Vagina (tissue), 2 donors: ENCODE measurements at places on chromosomes 12 and 14. TPM values are rescaled to one million over a fixed set of nuclear protein-coding genes. Genes with fewer than 3 reads are reported as not detected.

TAS2R20 gene
- total RNA-seq: 4.7 TPM

TSPAN19 gene
- total RNA-seq: not detected

MAP3K9 gene
- 11.5 TPM for total RNA-seq

AQP5 gene
- total RNA-seq: not detected

PRB2 gene
- not detected for total RNA-seq

TAS2R14 gene
- 5.2 TPM for total RNA-seq

IQSEC3 gene
- 1.7 TPM for total RNA-seq

DNA sequence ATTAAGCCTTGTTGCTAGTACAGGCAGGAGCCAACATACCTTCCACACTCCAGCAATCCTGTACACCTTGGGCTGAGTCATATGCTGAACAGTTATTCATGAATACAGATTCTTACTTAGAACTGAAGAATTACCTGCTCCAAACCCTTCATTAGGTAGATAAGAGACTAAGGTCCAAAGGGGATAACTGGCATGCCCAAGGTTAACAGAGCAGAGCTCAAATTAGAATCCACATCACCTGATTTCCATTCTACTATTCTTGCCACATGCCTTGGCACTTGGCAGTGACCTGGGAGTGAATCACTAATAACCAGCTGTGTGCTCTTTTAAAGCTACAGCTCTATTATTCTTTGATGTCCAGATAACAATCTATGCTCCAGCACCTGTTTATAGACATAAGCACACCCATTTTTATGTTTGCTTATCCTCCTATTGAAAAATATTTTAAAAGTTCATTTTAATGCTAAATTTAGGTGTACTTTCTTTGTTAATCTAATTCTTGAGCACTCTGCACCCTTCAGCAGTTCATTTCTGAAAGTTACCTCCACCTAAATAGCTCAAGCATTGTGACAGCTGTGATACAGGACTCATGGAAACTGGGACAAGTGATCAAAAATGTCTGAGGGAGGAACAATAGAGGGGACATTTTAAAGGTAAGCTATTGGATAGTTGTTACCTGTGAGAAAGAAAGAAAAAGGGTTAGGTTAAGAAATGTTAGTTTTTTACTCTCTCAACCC lies 19.4 kb downstream of the LPCAT3 start:
- no peak overlapping the region for H3K4me3 ChIP-seq
- no peaks in the 10 kb centered on the region for H3K36me3 ChIP-seq
- peaks cover 9% of the 10 kb centered on the region for H3K4me1 ChIP-seq
- no peak overlapping the region for H3K27ac ChIP-seq

- H3K4me1 ChIP-seq: no peaks in the 10 kb centered on the region
- H3K36me3 ChIP-seq: no peaks in the 10 kb centered on the region
- no peaks in the 10 kb centered on the region for H3K27me3 ChIP-seq
Measured at GRCh38 chr12:12121061-12121460, 50.3 kb downstream of the BCL2L14 start.

GRCh38 chr14:72996916-72997315 lies 30.0 kb downstream of the ZFYVE1 start:
- H3K4me1 ChIP-seq: no peaks in the 10 kb centered on the region
- no peak overlapping the region for H3K4me3 ChIP-seq
- DNase-seq: no peak
- no peak overlapping the region for H3K27ac ChIP-seq
- H3K36me3 ChIP-seq: peaks cover 35% of the 10 kb centered on the region
- no peaks in the 10 kb centered on the region for H3K27me3 ChIP-seq

DNA sequence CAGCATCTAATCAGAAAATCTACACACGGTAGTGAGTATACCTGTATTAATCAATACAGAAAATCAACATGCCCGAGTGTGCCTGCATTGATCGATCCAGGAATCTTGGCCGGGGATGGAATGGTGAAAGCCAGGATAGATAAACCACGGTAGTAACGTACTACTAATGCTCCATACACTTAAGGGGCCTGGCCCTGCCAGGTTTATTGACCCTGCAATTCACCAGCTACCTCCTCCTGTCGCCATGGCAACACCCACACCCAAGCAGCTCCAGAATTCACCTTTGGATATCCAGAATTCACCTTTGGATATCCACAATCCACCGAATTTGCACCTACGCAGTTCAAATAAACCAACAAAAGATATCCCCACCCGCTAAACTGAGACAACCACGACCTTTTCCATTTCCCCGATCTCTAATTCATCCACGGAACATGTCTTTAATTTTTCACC lies 14.8 kb upstream of the CALM1 start:
- peak overlapping the region; percentile 67 for H3K4me3 ChIP-seq
- H3K27me3 ChIP-seq: no peaks in the 10 kb centered on the region
- no peak for DNase-seq
- H3K27ac ChIP-seq: peak overlapping the region; percentile 99
- H3K4me1 ChIP-seq: peaks cover 26% of the 10 kb centered on the region

- H3K27ac ChIP-seq: no peak overlapping the region
- DNase-seq: no peak
- H3K4me1 ChIP-seq: peaks cover 58% of the 10 kb centered on the region
- H3K4me3 ChIP-seq: no peak overlapping the region
- no peaks in the 10 kb centered on the region for H3K27me3 ChIP-seq
Measured at GRCh38 chr12:116247377-116247776, 30.1 kb downstream of the MED13L start.

GRCh38 chr12:48031135-48031960 lies 27.1 kb upstream of the COL2A1 start:
- H3K4me1 ChIP-seq: no peaks in the 10 kb centered on the region
- no peaks in the 10 kb centered on the region for H3K27me3 ChIP-seq
- no peak overlapping the region for H3K4me3 ChIP-seq
- no peak overlapping the region for H3K27ac ChIP-seq

- H3K4me3 ChIP-seq: no peak overlapping the region
- no peak for DNase-seq
- no peaks in the 10 kb centered on the region for H3K36me3 ChIP-seq
- H3K4me1 ChIP-seq: peaks cover 11% of the 10 kb centered on the region
Measured at GRCh38 chr12:3307389-3307788, 183.6 kb upstream of the PRMT8 start.

GRCh38 chr14:99708449-99708848 lies 24.4 kb downstream of the CYP46A1 start:
- H3K27ac ChIP-seq: no peak overlapping the region
- no peak overlapping the region for H3K4me3 ChIP-seq
- no peaks in the 10 kb centered on the region for H3K27me3 ChIP-seq
- no peaks in the 10 kb centered on the region for H3K4me1 ChIP-seq
- peak; percentile 87 for DNase-seq

DNA sequence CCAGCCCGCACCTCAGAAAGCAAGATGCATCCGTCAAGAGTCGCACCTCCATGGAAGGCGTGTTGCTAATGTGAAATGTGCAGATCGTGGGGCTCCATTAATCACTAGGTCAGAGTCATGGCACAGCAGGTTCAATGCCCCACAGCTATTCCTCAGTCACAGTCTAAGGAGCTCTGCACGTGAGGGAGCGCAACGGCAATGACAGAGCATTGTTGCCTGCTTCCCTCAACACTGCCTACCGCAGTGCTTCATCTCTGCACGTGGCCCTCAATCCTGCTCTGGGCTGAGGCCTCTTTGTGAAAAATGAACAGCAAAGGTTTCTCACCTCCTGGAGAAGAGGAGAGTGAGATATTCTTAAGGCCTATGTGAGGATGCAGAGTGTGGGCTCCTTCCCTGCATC lies 995.2 kb upstream of the TMEM132C start:
- no peak overlapping the region for H3K27ac ChIP-seq
- H3K27me3 ChIP-seq: no peaks in the 10 kb centered on the region
- H3K36me3 ChIP-seq: no peaks in the 10 kb centered on the region
- H3K4me3 ChIP-seq: no peak overlapping the region
- no peak for DNase-seq
- H3K4me1 ChIP-seq: no peaks in the 10 kb centered on the region

- H3K4me3 ChIP-seq: peak within 1 kb of the TSS; percentile 93
- DNase-seq: no peak
- H3K36me3 ChIP-seq: peaks cover 6% of the 10 kb centered on the region
- H3K27me3 ChIP-seq: no peaks in the 10 kb centered on the region
Measured at GRCh38 chr12:122980183-122981035, at the start of gene ARL6IP4. ARL6IP4 (plus strand) TSS chr12:122980681; CDS start chr12:122981140, 459 bp downstream.

- no peaks in the 10 kb centered on the region for H3K36me3 ChIP-seq
- H3K27me3 ChIP-seq: no peaks in the 10 kb centered on the region
- H3K4me1 ChIP-seq: no peaks in the 10 kb centered on the region
- no peak overlapping the region for H3K4me3 ChIP-seq
Measured at GRCh38 chr12:106740818-106741217, 33.7 kb upstream of the RIC8B start.

DNA sequence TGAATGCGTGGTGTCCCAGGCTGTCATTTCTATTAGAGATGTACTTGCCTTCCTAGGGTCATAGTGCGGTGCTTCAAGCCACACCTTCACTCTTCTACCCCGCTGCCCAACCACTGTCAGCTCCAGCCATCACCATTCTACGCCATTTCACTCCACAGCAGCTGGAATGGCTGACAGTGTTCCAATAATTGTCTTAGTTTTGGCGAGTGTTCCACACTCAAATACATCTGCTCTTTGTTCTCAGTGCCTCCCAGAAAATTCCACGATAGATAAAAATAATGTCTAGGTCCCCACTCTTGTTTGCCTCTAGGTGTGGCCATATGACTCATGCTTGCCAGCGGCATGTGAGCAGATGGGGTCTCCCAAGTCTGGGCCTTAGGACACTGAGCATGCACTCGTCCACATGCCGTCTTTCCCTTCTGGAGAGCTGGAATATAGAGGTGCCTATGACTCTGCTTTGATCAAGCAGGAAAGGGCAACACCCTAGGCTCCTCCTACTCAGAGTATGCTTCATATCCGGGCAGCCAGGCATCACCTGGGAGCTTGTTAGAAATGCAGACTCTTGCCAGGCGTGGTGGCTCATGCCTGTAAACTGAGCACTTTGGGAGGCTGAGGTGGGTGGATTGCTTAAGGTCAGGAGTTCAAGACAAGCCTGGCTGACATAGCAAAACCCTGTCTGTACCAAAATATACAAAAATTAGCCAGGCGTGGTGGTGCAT lies 163.0 kb downstream of the BRMS1L start:
- DNase-seq: no peak
- no peaks in the 10 kb centered on the region for H3K36me3 ChIP-seq
- H3K27ac ChIP-seq: no peak overlapping the region
- no peaks in the 10 kb centered on the region for H3K27me3 ChIP-seq

DNA sequence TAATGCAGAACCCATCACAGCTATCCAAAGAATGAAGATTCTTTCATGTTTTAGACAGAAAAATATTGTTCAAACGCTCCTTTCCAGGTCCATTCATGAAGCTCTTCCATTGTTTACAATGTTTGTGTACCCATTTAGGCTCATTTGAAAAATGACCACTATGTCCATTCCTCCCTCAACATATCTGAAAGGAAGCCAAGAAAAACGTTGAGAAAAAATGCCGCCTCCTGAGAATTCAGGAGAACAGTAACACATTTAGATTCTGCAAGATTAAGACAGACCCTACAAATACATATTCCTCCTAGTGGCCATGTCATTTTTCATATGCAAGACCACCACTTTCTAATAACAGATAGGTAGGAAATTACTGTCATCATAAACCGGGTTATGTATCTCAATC lies 124.4 kb downstream of the SLC25A21 start:
- no peak overlapping the region for H3K4me3 ChIP-seq
- no peak for DNase-seq
- no peak overlapping the region for H3K27ac ChIP-seq
- no peaks in the 10 kb centered on the region for H3K27me3 ChIP-seq
- H3K36me3 ChIP-seq: no peaks in the 10 kb centered on the region

DNA sequence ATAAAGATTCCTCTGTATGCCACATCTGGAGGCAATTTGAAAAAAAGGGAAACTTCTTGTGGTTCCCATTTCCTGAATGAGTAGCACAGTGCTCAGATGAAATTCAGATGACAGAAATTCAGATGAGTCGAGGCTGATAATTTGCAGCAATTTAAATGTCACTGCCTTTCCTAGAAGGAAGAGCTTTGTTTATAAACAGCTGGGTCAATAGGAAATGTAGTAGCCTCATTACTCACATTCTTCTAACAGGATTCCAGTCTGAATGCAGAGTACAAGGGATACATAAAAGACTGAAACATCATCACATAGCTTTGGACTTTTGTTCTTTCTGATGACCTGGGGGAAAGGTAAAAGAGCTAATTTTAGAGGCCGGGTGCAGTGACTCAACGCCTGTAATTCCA lies 11.3 kb upstream of the DACT1 start:
- H3K27ac ChIP-seq: no peak overlapping the region
- H3K36me3 ChIP-seq: no peaks in the 10 kb centered on the region
- no peaks in the 10 kb centered on the region for H3K4me1 ChIP-seq
- no peak overlapping the region for H3K4me3 ChIP-seq
- no peak for DNase-seq

DNA sequence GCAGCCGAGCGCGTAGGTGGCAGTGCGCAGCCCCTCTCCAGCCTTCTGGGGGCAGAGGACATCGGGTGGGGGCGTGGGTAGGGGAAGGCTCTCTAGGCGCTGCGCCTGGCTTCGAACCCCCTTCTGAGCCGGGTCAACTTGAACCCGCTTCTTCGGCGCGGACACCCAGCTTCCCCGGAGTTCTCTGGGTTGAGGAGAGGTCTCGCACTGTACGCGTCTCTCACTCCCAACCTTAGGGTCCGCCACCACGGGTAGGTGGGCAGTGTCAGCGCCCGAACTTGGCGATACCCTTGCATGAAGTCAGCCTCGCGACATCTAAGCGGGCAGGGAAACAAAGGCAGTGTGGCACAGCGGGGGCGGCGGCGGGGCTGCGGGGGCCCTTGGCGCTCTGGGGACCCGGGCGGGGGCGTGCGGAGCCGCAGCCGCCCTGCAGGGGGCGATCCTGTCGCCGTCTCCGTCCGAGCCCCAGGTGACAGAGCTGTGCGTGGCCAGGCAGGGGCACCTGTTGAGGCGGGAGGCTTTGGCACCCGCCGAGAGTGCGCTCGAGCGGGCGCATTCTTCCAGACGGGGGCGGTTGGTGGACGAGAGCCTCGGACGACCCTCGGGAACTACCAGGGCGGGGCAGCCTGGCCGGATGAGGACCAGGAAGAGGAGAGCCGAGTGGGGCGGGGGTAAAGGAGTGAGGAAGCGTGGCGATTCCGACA lies 1.1 kb downstream of the GALNT16 start:
- H3K4me3 ChIP-seq: peak overlapping the region; percentile 54
- peak overlapping the region; percentile 53 for H3K27ac ChIP-seq
- peaks cover 29% of the 10 kb centered on the region for H3K4me1 ChIP-seq
- H3K36me3 ChIP-seq: no peaks in the 10 kb centered on the region

DNA sequence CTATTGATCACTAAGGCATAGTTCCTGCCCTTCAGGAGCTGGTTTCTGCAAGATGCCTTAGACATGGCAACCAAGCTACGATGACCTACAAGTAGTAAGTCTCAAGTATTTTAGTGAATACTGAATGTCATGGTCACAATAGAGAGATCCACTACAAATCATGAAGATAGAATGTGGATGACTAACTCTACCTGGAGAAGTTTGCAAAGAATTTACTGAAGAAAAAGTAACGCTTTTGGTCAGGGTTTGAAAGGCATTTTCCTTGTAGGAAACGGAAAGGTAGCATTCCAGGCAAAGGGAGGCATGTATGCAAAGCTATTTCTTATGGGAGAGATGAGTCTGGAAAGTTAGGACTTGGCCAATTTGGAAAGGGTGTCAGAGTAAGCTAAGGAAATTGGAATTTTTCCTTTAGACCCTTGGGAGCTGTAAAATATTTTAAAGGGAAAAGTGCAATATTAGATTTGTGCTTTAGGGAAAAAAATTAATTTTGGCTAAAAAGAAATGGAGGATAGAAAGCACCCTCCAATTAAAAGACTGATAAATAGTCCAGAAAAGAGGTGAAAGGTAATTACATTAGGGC lies 377.5 kb downstream of the EGLN3 start:
- H3K36me3 ChIP-seq: no peaks in the 10 kb centered on the region
- no peak for DNase-seq
